ENCODE measurements at places on chromosomes 4 and X.

DNA sequence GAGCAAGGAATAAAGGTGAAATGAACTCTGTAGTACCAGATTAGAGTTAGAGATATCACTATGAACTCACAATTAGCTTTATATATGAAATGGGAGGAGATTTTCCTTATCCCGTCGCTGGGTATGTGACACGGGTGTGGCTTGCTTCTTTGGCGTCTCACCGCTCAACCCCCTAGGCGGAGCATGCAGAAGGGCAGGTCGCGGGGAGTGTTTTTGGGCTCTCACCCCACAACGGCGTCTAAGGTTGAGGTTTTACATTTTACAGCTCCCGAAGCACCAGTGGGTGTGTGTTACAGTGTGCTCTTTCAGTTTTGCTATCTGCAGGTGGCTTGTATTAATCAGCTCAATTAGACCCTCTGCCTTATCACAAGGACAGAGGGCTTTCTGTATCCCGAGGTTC is 42.1 kb upstream of the MAGEB10 start:
- DNase-seq = no peak

DNA sequence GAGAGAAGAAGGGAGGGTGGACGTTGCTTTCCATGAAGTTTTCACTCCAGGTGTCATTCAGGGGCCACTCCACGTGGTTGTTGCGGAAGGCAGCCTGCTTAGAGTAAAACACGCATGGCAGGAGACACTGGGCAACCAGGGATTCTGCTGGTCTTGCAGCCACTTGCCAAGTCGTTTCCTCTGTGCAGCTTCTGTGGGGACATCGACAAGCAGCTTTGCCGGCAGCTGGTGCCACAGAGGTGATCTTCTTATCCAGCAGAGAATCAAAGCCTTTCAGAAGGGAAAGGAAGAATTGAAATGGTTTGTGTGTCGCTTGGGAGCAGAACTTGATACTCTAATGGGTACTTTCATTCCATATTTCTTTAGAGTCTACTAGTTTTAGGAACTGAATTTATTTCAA is 867.1 kb upstream of the TENM3 start:
- no peak for DNase-seq

- no peak for DNase-seq
Observed at GRCh38 chrX:124335598-124335997, 3.1 kb downstream of the TEX13D start.

- DNase-seq = no peak
Observed at GRCh38 chr4:152200511-152201333, 335.2 kb downstream of the FBXW7 start.

DNA sequence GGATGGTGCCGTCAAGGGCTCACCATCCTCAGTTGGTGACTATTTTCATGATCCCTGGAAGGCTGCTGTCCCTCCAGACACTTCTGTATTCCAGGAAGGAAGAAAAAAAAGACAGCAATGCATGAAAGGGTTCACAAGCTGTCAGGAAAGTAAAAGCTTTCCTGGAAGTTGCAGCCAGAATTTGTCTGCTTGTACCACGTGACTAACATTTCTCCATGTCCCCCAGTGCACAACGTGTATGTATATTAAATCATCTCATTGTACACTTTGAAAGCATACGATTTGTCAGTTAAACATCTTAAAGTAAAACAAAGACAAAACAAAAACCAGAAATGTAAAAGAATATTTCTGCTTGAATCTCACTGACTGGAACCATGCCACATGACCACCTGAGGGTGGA is 127.4 kb upstream of the CLNK start:
- DNase-seq = no peak

GRCh38 chrX:125289920-125290319 is 29.8 kb upstream of the TEX13C start:
- no peak for DNase-seq

- DNase-seq = no peak
Observed at GRCh38 chrX:71106427-71106826, at the start of gene CXorf65. TSS of gene CXorf65 (minus strand) at chrX:71106740. CDS start at chrX:71106556, 184 bp downstream.

DNA sequence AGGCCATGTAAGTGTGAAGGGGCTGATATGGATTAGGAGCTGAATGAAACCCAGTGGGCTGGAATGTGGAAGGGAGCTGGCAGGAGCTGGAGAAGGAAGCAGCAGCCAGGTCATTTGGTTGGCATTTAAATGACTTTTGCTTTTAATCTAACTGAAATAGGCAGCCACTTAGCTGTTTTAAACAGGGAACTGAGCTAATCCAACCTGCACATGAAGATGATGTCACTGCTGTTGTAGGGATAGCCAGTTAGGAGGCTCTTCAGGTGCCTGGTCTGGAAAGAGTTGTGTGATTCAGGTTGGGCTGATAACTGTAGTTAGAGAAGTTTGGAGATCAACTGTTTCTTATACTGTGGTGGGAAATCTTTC is 122.4 kb downstream of the PALLD start:
- DNase-seq = no peak

- DNase-seq = no peak
Observed at GRCh38 chr4:6403400-6403685, 69.1 kb downstream of the PPP2R2C start.

- DNase-seq = no peak
Observed at GRCh38 chr4:145815626-145816025, 123.0 kb downstream of the ZNF827 start.

Measured in right forelimb (tissue), 1 donor.